Kidney tubule cell (primary cell): ENCODE measurements at places on chromosomes 6 and 20.

DNA sequence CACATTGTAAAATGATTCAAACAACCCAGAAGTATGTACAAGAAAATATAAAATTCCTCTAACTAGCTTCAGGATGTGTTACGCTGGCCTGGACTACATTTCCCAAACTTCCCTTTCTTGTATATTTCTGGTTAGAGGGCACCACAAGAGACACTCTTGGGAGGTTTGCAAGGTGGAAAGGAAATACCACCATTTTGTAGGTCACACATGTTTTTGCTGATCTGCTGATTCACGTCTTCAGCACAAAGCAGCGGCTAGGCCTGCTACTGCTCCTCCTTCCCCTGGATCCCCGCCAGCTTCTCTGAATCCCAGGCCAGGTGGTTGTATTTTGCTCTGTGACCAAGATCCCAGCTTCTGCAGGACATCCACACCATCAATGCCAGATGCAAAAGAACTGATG lies 104.2 kb downstream of the AGPAT4 start:
- DNase-seq: peak; percentile 80

GRCh38 chr6:76418560-76419223 lies 346.2 kb upstream of the IMPG1 start:
- DNase-seq: no peak

GRCh38 chr20:32052778-32053362 lies 828 bp downstream of the HCK start:
- DNase-seq: no peak

DNA sequence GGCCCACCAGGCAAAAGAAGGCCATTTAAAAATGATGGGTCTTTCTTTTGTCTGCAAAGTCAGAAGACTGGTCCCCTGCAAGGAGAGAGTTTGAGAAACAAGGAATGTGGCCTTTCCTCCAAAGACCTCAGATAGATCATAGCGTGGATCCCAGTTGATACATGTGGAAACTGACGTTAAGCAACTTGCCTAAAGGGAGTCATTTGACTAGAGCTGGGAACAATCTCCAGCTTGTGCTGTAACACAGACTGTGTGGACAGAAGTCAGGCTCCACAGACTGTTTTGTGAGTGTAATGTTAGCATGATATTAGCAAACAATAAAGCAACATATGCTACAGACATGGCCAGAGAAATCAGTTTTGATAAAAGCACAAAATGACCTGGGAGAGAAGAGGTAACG lies 140.4 kb upstream of the CITED2 start:
- no peak for DNase-seq

DNA sequence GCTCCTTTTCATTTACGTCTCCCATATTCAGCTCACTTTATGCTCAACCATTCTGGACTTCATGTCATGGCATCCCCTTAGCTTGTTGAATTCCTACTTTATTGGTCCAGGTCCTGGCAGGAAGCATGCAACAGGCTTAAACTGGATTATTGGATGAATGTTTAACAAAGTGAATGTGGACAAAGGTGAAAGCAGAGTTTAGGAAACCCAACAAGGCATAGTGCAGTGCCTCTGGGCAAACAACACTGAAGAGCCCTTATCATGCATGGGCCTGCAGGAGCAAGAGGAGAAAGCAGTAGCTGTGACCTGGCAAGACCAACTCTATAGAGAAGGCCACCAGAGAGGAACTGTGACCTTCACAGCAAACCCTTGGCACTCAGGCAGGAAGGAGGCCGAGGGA lies 5.3 kb upstream of the ANKRD66 start:
- no peak for DNase-seq

DNA sequence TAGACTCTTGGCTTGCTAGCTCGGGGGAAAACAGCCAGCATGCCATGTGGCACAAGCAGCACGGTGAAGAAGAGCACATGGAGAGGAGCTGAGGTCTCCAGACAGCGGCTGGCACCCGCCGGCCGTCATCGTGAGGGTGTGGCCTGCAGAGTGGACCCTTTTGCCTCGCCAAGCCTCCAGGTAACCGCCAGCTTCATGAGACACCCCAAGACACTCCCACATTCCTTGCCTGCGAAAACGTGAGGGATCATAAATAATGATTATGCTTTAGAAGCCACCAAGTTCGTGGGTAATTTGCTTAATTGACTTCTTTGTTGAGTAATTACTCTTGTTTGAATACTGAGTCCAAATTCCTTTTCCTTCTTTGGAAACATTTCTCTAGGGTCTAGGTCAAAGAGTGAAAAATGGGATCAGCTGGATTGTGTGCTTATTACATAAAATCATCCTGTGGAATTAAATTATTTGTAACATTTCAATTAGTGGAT lies 23.2 kb downstream of the FAM50B start:
- no peak for DNase-seq

DNA sequence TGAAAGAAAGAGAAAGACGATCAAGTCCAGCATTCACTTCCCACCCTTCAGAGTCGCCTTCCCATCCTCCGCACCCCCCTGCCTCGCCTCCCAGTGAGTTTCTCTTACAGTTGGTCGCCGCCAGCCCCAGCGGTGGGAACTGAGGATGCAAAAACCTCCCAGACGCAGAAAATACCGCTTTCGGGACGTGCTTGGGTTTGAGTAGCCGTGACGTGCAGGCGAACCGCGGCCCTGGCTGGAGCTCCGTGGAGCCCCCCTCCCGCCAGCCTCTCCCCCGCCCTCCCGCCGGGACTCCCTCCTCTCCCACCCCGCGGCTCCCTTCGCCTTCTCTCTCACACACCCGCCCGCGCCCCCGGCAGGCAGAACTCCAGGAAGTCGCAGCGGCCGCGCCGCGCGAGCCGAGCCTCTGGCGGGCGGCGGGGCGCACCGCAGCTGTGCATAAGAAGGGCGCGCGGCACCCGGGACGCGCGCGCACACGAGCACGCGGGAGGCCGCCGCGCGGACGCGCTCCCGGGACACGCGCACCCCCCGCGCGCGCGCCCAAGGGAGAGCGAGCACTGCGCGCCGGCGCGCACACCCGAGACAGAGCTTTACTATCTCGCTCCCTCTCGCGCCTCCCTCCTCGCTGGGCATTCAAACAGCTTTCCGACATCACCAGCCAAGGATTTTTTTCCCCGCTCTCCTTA lies at the start of gene ADGRB3:
ADGRB3 (plus strand) TSS at position 557 of the 686 bp plus-strand sequence. CDS start 3,394 bp downstream, outside the sequence.
- peak; percentile 66 for DNase-seq

DNA sequence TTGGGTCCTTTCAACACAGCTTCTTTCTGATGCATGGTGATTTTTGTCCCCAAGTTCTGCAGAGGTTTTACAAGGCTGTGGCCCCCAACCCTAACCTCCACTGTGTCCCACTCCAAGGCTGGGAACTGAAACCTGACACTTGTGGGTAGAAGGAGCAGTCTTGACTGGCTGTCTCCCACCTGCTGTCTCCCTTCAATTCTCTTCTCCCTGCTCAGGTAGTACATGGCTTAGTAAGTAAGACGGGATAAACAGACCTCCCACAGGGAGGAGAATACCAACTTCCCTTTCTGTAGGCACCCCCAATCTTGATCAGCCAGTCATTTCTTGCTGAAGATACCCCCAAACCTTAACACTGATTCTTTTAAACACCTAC lies 25.0 kb downstream of the TGM6 start:
- no peak for DNase-seq

- no peak for DNase-seq
These were observed 37.7 kb downstream of the HECA start for GRCh38 chr6:139172567-139172966.

- peak; percentile 62 for DNase-seq
These were observed 96.4 kb upstream of the IYD start for GRCh38 chr6:150272264-150272975.

- DNase-seq: no peak
These were observed 3.7 kb downstream of the MRPS18A start for GRCh38 chr6:43683708-43684455.

GRCh38 chr6:136037242-136037875 lies 185.9 kb downstream of the PDE7B start:
- DNase-seq: peak; percentile 7

GRCh38 chr6:37893257-37893656 lies 73.7 kb downstream of the ZFAND3 start:
- no peak for DNase-seq

GRCh38 chr20:59816146-59816738 lies 117.2 kb downstream of the SYCP2 start:
- no peak for DNase-seq

- DNase-seq: no peak
These were observed 66.9 kb downstream of the BCKDHB start for GRCh38 chr6:80173411-80173810.

DNA sequence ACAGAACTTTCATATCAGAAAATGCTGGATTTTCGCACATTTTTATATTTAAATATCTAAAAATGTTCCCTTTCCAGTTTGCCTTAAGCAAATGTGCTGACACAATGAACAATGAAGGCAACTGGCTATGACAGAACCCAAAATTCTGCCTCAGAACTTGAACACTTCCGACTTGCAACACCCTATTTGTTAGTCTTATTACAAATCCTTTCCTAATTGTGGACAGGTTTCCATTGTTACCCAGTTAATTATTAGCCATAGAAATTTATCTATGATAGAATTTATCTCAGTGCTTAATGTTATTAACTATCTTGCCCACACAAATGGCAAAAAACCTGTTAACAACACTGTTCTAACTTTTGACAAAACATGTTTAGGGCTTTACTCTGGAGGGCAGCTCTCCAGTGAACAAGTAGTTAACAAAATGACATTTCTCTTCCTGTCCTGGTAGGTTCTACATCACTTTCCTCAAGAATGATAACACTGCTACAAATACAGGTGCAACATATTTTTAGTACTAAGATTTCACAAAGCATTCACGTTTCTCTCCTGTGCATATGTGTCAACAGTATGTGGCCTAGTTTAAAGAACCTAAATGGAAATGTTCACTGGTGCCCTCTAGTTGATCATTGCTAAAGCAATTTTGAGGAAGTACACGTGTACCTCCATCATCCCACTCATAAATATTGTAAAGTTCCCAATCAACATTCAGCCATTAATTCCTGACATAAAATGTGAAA lies 58.4 kb downstream of the HIVEP2 start:
- peak; percentile 67 for DNase-seq

GRCh38 chr20:17138237-17138636 lies 88.6 kb upstream of the PCSK2 start:
- no peak for DNase-seq

- DNase-seq: no peak
These were observed 81.1 kb upstream of the AGPAT4 start for GRCh38 chr6:161354956-161355355.

- DNase-seq: no peak
These were observed 5.9 kb downstream of the HCRTR2 start for GRCh38 chr6:55180258-55180657.

DNA sequence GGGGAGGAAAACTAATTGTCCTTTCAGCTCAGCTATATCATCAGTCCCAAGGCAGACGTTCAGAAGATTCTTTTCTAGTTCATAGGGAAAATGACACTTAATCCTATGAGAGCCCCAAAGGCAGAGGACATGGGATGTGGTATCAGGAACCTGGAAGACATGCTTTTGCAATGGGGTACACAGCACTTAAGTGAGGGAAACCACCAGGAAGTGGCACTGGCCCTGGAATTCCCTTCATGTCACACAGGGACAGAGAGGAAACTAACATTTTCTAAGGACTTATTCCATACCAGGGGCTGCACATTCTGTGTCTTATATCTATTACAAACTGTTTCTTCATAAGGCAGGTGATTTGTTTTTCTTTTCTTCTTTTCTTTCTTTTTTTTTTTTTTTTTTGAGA lies 28.2 kb downstream of the VPS52 start:
- no peak for DNase-seq

DNA sequence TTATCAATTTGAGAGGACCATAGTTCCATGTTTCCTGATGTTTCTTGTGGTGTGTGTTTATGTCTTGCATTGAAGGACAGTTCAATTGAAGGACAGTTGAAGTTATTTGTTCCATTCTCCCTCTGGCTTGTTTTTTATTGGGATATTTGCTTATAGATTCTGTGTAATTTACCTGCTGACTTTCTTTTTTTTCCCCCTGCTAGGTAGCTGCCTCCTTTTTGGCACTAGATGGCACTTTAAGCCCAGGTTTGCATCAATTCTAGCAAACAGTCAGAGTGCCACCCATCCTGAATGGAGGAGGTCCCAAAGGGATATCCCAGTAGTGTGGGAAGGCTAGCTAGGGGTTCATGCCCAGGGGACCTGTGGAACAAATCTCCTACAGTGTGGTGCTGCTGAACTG lies 78.1 kb downstream of the CFAP61 start:
- peak; percentile 53 for DNase-seq

DNA sequence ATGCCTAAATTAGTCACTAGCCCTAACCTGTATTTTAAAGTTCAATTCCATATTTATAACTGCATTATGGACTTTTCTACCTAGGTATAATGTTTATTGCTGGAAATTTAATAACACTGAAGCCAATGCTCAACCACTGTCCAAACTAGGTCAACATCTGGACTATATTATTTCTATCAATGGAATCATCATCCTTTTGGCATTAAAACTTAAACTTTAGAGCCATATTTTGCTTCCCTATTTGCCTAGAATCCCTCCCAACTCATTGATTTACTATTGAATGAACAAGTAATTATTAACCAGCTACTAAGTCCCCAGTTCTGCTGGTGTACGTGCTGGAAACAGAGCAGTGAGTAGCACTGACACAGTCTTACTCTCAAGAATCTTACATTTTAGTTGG lies 291.7 kb upstream of the SPTLC3 start:
- DNase-seq: peak; percentile 6

GRCh38 chr20:48786951-48787705 lies 40.7 kb downstream of the PREX1 start:
- DNase-seq: no peak

- DNase-seq: no peak
These were observed 728 bp downstream of the FUT9 start for GRCh38 chr6:96016334-96017069.

DNA sequence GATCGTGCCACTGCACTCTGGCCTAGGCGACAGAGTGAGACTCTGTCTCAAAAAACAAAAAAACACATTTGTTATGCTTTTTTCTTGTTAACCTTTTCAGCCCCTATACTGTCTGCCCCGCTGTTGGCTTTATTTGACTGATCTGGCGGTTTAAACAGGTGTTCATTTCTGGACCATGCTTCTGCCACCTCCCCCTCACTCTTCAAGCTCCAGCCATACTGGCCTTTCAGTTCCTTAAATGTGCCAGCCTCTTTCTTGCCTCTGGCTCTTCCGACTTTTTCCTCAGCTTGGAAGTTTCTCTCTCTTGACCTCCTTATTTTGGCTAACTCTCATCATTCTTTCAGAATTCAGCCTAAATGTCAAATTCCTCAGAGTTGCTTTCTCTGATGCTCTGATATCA lies 35.2 kb upstream of the TXLNB start:
- DNase-seq: no peak

DNA sequence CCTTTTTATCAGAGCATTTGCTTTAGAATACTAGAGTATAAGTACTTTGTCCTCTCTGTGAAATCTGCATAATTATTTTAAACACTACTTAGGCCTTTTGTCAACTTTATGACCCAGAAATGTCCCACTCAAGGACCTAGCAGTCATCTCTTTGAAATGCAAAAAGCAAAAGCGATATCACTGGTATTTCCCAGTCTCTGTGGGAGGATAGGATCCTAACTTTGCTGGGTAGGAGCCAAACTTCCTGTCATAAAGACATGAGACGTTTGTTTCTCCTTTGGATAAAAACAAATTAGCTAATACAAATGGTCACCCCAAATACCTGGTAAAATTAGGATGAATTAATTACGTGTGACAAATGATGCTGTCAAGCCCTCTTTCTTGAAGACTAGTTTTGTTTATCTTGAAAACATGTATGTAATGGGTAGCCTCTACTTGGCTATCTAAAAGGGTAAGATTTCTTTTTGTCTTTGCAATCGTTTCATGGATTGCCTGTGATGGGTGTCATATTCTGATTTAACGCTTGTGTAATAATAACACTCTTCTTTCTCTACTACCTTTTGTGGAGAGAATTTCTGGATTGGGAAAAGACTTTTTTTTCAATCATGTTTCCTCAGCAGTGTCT lies 36.2 kb downstream of the DCDC2 start:
- DNase-seq: peak; percentile 80

- DNase-seq: peak; percentile 52
These were observed 11.5 kb upstream of the TMEM244 start for GRCh38 chr6:129872586-129872985.
